ENCODE measurements at places on chromosomes 5 and 9.

DNA sequence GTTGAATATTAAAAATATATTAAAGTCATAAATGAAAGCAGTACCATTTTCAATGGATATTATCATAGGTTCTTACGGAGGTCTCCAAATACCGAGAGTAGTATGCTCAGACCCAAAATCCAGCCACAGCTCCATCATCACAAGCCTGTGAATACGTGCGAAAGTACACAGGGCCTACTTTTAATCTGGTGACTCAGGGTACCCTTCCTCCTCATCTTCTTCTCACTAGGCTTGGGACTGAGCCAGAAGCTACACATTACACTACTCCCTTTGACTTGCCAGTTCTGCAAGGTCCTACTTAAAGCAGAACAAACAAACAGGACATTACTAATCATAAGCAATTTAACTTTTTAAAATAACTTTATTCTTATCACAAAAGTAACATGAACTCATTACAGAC, 7.6 kb upstream of the RIC1 start:
- H3K4me1 ChIP-seq, result peaks cover 22% of the 10 kb centered on the region
- no peaks in the 10 kb centered on the region for H3K27me3 ChIP-seq
- no peak for DNase-seq
- no peaks in the 10 kb centered on the region for H3K36me3 ChIP-seq
- no peak overlapping the region for H3K27ac ChIP-seq

GRCh38 chr5:68554571-68555279, 339.2 kb downstream of the PIK3R1 start:
- no peaks in the 10 kb centered on the region for H3K27me3 ChIP-seq
- no peak overlapping the region for H3K4me3 ChIP-seq
- H3K36me3 ChIP-seq, result no peaks in the 10 kb centered on the region
- no peaks in the 10 kb centered on the region for H3K4me1 ChIP-seq
- no peak for DNase-seq
- no peak overlapping the region for H3K27ac ChIP-seq

DNA sequence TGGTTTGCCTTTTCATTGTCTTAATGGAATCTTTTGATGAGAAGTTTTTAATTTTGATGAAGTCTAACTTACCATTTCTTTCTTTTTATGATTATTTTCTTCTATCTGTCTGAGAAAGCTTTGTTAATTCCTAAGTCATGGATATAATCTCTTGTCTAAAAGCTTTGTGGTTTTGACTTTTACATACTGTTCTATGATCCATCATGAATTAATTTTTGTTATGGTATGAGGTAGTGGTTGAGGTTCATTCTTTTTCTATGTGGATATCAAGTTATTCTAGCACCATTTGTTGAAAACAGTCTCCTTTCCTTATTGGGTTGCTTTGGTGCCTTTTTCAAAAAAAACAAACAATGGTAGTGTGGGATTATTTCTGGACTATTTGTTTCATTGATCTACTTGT, 20.4 kb downstream of the FBXO10 start:
- H3K4me1 ChIP-seq, result no peaks in the 10 kb centered on the region
- no peak overlapping the region for H3K4me3 ChIP-seq
- DNase-seq, result no peak
- no peaks in the 10 kb centered on the region for H3K27me3 ChIP-seq

- H3K4me1 ChIP-seq, result peaks cover 48% of the 10 kb centered on the region
- DNase-seq, result no peak
- H3K27ac ChIP-seq, result peak overlapping the region; percentile 56
- no peaks in the 10 kb centered on the region for H3K27me3 ChIP-seq
- H3K36me3 ChIP-seq, result peaks cover 14% of the 10 kb centered on the region
Observed at GRCh38 chr9:108991479-108991878, 21.8 kb downstream of the CTNNAL1 start.

GRCh38 chr9:22147813-22148527, 138.9 kb upstream of the CDKN2B start:
- no peak overlapping the region for H3K27ac ChIP-seq
- H3K4me3 ChIP-seq, result no peak overlapping the region
- H3K4me1 ChIP-seq, result no peaks in the 10 kb centered on the region
- DNase-seq, result no peak

DNA sequence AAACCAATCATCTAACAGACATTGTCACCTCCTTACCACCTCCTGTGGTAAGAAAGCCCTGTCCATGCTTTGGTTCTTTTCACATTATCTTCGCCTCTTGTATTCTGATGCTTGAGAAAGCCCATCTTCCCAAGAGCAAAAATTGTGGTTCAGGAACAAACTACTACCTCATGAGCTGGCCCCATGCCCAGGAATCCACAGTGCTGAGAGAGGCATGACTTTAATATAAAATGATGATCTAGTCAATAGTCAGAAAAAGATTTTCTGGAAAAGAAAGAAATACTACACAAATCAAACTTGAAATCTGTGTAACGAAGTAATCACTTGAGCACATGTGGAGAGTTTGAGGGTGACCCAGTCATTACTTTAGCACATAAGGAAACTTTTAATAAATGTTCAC, 94.7 kb downstream of the FGF10 start:
- no peak overlapping the region for H3K4me3 ChIP-seq
- peak; percentile 61 for DNase-seq
- no peak overlapping the region for H3K27ac ChIP-seq
- no peaks in the 10 kb centered on the region for H3K27me3 ChIP-seq
- no peaks in the 10 kb centered on the region for H3K4me1 ChIP-seq

DNA sequence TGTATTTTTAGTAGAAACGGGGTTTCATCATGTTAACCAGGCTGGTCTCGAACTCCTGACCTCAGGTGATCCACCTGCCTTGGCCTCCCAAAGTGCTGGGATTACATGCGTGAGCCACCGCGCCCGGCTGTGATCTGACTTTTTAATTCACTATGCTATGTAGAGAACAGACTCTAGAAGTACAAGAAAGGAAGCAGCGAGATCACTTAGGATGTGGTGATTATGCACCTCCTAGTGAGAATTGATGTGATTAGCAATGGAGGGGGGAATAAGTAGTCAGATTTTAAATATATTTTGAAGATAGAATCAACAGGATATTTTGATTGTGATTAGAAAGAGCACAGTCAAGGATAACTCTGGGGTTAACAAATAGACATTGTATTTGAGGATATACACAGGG, 36.3 kb downstream of the GAPVD1 start:
- H3K27ac ChIP-seq, result no peak overlapping the region
- no peak for DNase-seq
- H3K36me3 ChIP-seq, result peaks cover 36% of the 10 kb centered on the region
- peaks cover 11% of the 10 kb centered on the region for H3K4me1 ChIP-seq
- H3K27me3 ChIP-seq, result no peaks in the 10 kb centered on the region
